ENCODE measurements at places on chromosomes 2 and 18. TPM values are rescaled to one million over a fixed set of nuclear protein-coding genes. Genes with fewer than 3 reads are reported as not detected.

The MEX3C gene
- 46.9 TPM for total RNA-seq

The APCDD1 gene
- not detected for total RNA-seq

The TUBA3D gene
- not detected for total RNA-seq

The RMC1 gene
- total RNA-seq: 24.6 TPM

The CAPN14 gene
- 0.53 TPM for total RNA-seq

The WDR54 gene
- total RNA-seq: 85.8 TPM

The HOXD10 gene
- not detected for total RNA-seq

The CROCC2 gene
- total RNA-seq: not detected

The TXNDC2 gene
- total RNA-seq: not detected

The VWC2L gene
- total RNA-seq: not detected

The TRIM43B gene
- total RNA-seq: not detected

The UGT1A8 gene
- total RNA-seq: not detected

The GLI2 gene
- total RNA-seq: not detected

The CIB4 gene
- not detected for total RNA-seq

The EXOC6B gene
- 12.1 TPM for total RNA-seq

The SP3 gene
- 84.4 TPM for total RNA-seq

The PLGLB2 gene
- total RNA-seq: 1.6 TPM

The LINC00305 gene
- total RNA-seq: not detected

The CTLA4 gene
- total RNA-seq: 282 TPM

The SERPINE2 gene
- 3.3 TPM for total RNA-seq

The TFCP2L1 gene
- total RNA-seq: not detected

The MAP3K19 gene
- 0.13 TPM for total RNA-seq

The CABLES1 gene
- total RNA-seq: 2.7 TPM

The EVX2 gene
- total RNA-seq: not detected

The FEV gene
- not detected for total RNA-seq

The CBLN2 gene
- not detected for total RNA-seq

The DYSF gene
- total RNA-seq: not detected

The SELENOI gene
- total RNA-seq: 44.5 TPM

The DCAF17 gene
- total RNA-seq: 11.2 TPM

The ST8SIA5 gene
- total RNA-seq: 0.19 TPM

Data from activated T-helper 17 cell treated with anti-CD3 and anti-CD28 coated beads, Interleukin-2, amount 50 U/mL, for 72 hours (primary cell).